NCI-H1105 (cell line): ENCODE measurements at places on chromosomes 16 and 17.

DNA sequence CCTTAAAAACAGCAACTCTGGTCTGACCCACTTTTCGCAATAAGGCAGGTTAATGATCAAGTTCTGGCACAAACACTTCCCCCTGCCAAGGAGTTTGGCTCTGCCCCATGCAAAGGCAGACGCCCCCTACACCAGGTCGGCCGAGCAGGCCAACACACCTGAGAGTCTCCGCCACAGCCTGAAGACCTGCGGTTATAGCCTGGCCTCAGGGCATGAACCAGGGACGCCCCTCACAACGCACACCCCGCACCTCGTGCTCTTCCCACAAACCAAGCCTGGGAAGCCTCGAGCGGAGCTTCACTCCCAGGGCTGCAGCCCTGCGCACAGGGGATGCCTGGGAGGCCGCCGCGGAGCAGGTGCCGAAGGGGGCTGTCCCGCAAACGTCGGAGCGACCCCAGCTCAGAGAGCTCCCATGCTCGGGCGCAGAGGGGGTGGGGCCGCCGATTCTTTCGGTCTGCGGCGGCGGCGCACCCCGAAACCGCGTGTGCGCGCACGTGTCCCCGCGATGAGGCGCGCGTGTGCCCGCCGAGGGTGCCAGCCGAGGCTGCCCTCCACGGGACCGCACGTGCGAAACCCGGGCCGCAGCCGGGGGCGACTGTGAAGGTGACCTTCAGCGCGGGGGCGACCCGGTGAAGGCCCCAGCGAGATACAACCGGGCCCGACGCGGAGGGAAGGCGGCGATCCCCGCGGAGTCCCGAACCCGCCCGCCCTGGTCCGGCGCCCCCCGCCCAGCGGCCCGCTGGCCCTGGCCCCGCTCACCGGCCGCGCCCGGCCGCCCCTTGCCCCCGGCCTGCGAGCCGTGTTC lies 559 bp downstream of the CLUH start:
- DNase-seq: no peak

- DNase-seq: no peak
These were observed 30.0 kb downstream of the HNF1B start for GRCh38 chr17:37714897-37715296.

- DNase-seq: no peak
These were observed 17.9 kb upstream of the BEAN1 start for GRCh38 chr16:66409156-66409555.

DNA sequence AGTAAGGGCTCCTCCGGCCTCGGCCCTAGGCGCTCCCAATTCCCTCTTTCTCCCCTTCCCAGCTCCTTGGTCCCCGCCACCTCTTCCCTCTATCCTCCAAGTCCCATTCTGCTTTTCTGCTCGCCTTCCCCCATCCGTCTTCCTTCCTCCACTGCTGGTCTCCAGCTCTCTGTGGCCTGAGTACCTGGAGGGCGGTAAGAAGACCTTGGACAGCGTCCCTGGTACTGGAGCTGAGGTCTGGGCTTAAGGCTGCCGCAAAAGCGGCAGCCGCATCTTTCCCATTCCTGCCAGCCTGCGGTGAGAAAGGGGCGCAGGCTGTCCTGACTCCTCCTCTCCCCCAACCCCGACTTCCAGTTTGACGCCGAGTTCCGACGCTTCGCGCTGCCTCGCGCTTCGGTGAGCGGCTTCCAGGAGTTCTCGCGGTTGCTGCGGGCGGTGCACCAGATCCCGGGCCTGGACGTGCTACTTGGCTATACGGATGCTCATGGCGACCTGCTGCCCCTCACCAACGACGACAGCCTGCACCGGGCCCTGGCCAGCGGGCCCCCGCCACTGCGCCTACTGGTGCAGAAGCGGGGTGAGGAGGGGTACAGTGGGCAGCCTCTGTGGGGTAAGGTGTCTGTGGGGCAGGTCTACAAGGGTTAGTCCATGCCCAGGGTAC lies 471 bp downstream of the PARD6A start:
- no peak for DNase-seq

DNA sequence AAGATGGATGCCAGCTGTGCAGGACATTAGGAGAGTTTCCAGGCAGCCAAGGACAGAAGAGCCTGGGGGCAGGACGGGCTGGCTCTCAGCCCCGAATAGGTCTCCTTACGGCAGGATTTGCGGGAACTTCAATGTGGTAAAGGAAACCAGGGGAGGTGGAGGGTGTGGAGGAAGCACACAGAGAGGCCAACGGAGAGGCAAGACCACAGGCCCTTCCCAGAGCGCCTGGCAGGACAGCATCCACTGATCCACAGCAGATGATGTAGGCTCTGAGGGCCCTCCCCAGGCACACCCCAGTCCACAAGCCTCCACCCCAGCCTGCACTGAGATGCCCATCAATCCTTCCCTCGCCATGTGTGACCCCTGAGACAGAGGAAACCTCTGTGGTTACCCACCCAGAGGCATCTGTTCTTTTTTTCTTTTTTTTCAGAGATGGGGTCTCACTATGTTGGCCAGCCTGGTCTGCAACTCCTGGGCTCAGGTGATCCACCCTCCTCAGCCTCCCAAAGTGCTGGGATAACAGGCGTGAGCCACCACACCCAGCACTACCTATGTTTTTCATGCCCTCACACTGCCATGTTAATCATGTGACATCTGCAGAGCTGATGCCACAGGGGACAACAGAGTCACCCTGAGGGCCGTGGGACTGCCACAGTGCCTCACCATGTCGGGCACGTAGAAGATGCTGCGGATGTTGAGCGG lies 19.3 kb downstream of the DNASE1 start:
- no peak for DNase-seq

DNA sequence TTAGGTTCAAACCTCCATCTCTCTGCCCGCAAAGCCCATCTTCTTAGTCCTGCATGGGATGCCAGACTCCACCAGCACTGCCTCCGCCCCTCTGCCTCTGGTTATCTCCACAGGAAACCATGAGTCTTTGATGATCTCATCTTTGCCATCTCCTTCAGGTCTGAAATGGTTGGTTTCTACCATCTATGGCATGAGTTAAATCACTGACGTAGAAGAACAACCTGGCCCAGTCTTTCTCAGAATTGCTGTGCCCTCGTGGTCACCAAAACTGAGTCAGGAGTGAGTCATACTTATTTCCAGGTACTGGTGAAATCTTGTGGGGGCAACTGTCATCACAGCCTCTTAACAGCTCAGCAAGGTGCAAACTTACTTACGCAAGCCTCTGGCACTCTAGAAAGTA lies 468.7 kb upstream of the C16orf82 start:
- no peak for DNase-seq

DNA sequence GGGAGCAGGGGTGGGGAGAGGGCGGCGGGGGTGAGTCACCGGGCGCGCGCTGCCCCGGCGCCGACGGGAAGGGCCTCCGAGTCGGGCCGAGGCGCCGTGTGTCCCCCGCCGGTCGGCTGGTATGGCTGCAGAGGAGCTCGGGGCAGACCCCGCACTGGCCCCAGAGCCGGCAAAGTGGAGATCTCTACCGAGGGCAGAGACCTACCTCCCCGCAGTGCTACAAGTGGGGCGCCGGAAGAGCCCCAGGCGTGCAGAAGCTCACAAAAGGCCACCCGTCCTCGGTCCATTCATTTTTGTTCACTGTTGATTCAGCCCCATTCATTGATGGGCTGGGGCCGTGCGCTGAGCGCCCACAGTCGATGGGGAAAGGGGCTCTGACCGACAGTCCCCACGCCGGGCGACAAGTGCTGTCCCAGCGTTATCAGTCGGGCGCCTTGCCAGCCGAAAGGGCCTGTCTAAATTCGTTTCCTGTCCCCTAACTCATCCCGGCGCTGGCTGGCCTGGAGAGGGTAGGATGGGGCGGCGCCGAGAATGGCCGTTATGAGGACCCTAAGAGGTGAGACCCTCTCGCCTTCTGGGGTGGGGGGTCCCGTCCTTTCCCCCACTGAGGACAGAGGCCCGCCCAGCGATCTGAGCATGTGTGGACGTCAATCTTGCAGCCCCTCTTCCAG lies 709 bp upstream of the ENO3 start:
- peak; percentile 30 for DNase-seq

- DNase-seq: no peak
These were observed 10.4 kb downstream of the SLC6A4 start for GRCh38 chr17:30225112-30225511.

GRCh38 chr16:8581831-8582580 lies 8.3 kb downstream of the TMEM114 start:
- no peak for DNase-seq

- DNase-seq: no peak
These were observed 193.6 kb downstream of the RPTOR start for GRCh38 chr17:80738020-80738808.
